ENCODE measurements at places on chromosomes 16 and 17.

DNA sequence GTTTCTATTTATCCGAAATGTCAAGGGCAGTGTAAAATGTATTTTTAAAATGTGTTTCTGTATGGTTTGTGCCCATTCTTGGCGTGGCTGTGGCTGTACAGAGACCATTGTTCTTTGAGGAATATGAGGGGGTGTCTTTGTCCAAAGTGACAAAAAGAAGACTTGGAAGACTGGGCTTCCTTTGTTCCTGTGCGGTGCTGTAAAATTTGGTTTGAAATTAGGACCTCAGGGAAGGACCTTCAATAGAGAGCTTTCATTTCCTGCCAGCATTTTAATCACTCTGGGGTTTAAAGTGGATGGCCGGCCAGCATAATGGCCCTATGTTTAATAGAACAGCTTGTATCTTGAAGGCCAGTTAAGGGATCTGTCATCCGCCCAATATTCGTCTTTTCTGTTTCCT, 190.1 kb upstream of the TBX2 start:
- peak; percentile 21 for DNase-seq

DNA sequence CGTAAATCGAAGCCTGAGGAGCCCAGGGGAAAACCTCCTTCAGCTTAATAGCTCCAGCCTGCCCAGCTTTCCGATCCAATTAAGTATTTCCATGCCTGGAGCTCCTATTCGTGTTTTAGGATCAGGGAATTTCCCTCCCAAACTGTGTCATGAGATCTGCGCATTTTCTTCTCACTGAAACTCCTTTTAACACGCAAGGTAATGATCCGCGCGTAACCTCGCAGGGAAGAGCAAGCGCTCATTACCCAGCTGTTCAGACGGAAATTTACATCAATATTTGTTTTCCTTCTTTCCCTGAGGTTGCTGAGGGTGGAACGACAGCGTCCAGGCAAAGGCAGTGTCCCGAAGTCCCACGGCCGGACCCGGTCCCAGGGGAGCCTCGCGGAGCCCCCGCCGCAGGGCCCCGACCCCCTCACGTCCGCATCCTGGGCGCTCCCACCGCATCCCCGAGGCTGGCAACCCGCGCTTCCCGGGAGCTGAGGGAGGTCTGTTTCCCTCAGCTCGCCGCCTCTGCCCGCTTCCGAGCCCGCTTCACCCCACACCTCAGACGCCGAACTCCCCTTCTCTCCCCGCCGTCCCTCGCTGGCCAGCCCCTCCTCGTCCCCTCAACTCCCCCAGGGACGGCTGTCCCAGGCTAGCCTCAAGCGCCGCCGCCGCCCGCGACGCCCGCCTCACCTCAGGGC, 415 bp downstream of the ABCA5 start:
- DNase-seq, result peak; percentile 70

GRCh38 chr17:8122422-8122923, 1.4 kb downstream of the HES7 start:
- no peak for DNase-seq

- DNase-seq, result no peak
These were observed 52.8 kb upstream of the TOB1 start for GRCh38 chr17:50918933-50919296.

- no peak for DNase-seq
These were observed 2.1 kb downstream of the METTL22 start for GRCh38 chr16:8623634-8624033.

- peak; percentile 70 for DNase-seq
These were observed 11.7 kb upstream of the ATP2C2 start for GRCh38 chr16:84356591-84357116.

DNA sequence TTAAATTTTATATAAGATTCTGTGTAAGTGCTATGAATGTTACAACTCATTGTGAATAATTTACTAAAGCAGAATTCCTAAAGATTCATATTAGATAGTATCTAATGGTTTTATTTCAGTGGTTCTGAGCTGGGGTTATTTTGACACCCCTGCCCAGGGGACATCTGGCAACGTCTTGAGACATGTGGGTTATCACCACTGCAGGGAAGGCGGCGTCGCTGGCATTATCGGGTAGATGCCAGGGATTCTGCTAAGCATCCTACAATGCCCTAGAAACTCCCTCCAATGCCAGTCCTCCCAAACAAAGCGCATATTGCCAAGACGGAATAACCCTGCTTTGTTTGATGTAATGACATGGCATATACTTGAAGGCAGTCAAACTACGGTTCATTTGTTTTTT, 372.3 kb upstream of the ZFHX3 start:
- DNase-seq, result no peak

DNA sequence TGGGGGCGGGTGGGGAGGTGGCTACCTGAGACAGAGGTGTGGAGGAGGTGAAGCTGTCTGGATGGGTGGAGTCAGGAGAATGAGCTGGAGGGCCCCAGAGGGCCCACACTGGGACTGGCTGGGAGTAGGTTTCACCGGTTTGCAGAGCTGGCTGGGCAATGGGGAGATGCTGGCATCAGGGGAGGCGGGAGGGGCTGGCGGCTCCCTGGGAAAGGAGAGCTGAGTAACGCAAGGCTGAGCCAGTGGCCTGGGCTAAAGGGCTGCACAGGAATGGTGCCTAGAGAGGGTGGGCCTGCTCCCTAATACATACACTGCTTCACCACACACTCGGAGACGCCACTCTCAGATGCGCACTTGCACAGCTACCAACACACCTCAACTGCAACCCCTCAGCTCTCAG, 12.4 kb downstream of the P3H4 start:
- DNase-seq, result no peak

- DNase-seq, result no peak
These were observed 13.9 kb downstream of the LRRC37B start for GRCh38 chr17:32020943-32021614.

DNA sequence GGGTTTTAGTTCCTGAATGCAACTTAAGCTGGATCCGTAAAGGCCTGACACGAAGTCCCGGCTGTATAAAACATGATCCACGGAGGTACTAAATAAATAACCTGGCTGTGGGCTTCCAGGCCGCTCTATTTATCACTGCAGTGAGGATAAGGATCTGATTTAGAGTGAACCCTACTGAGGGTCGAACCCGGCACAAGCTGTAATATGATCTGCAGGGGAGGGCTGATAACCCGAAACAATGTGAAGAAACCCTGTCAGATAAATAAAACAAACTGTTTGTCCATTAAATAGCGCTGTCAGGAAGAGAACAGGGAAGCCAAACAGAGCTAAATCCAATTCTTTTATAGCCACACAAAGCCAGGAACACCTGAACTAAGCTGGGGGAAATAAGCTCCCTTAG, 375.6 kb upstream of the SALL1 start:
- DNase-seq, result no peak

- DNase-seq, result no peak
These were observed 6.5 kb upstream of the SDK2 start for GRCh38 chr17:73650617-73651200.

GRCh38 chr17:75869282-75870141, 8.9 kb downstream of the TRIM47 start:
- no peak for DNase-seq

DNA sequence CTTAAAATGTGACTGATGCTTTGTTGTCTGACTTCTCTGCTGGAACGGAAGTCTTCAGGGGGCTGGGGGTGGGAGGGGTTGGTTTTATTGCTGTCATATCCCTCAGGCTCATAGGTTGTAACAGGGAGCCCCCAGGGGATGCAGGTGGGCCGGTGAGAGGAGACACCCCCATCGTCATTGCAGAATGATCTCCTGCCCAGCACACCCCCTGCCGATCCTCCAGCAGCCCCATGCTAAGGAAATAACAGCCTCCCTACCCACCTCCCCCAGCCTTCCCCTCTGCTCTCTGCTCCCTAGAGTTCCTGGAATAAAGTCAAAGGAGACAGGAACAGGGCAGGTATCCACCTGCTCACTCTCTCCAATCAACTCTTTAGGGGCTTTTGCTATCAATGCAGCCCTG, 270.1 kb upstream of the TNRC6C start:
- DNase-seq, result no peak

GRCh38 chr16:56667581-56668571, at the start of gene MT1G:
TSS of gene MT1G (minus strand) at chr16:56668065. CDS start at chr16:56667993, 72 bp downstream.
- DNase-seq, result no peak

GRCh38 chr16:26614237-26614841, 452.4 kb upstream of the C16orf82 start:
- DNase-seq, result no peak

DNA sequence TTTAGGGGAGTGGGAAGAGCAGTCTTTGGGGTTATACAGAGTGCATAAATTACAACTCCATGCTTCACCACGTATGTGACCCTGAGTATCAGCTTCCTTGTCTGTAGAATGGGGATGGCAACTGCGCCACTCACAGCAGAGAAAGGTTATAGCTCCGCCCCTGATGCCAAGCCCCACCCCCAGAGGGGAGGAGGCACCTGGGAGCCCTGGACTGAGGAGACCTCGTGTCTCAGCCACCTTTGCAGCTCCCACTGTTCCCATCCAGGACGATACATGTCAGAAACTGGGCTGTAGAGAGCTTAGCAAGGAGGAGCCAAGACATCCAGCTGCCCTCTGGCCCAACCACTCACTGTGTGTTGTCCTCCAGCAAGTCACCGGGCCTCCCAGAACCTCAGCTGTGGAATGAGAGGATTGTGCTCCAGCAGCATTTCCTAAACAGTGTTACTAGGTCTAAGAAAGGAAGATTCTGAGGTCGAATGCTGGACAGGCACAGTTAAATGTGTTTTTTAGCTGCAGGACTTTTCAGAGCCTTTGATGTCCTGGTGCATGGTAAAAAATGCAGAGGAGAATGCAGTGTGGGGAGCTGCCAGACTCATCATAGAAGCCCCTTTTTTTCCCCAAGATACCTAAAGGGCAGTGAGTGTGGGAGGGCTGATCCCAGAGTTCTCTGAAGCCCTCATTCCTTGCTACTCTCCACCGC, 49.4 kb downstream of the BEAN1 start:
- no peak for DNase-seq

GRCh38 chr16:30041841-30042240, 10.8 kb upstream of the TLCD3B start:
- no peak for DNase-seq

GRCh38 chr17:76050538-76051467, 21.5 kb downstream of the SRP68 start:
- no peak for DNase-seq

DNA sequence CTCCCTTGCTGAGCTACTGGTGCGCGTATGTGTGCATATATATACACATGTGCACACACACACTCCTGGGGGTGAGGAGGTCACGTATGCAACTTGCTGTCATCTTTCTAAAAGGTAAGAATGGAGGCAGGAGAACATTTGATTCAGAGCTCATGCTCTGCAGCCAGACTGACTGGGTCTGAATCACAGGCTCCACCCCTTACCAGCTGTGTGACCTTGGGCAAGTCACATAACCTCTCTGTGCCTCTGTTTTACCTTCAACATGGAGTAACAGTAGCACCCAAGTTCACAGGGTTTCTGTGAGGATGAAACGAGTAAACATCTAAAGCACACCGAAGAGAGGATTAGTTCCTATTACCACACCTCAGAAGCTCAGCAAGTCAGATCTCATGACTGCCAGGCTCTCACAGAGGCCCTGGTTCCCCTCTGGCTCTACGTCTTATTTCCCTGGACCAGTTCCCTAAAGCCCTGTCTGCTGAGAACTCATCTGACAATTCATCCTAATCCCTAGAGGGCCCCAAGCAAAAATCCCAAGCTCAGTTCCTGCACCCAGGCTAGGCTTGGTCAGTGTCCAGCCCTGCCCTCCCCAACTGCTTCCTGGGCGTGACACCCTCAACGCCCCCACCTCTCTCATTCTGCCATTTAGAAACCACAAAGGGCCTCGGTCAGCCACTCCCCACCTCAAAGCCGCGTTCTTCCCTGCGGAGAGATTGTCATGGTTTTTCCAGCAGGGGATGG, 28.7 kb downstream of the ABR start:
- DNase-seq, result no peak

GRCh38 chr16:86854626-86855294, 276.4 kb downstream of the FOXL1 start:
- no peak for DNase-seq

DNA sequence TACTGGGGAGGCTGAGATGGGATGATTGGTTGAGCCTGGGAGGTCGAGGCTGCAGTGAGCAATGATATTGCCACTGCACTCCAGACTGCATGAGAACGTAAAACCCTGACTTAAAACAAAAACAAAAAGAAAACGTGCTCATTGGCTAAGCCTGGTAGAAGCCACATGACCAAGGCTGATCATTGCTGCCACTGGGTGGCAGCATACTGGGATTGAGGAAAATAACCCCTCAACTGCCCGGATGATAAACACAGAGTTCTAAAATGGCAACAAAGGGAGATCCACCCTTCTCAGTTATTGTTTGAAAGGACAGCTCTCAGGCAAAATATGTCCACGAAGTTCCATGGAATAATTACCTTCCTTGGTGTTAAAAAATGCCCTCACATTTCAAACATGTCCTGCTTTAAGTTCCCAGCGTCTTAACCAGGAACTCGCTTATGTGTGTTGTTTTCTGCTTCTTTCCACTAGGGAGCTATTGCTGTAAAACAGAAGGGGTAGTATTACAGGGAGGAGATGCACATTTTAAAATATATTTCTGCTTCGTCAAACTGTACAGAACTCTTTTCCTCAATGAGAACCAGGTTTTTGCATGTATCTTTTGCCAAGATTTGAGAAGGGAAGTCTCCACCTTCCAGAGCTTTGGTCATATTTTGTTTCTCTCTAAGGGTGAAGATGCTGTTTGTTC, 675.3 kb downstream of the MAF start:
- DNase-seq, result no peak

All from NCI-H2081 (cell line).